COLO829 (cell line): ENCODE measurements at places on chromosomes 2 and 18.

DNA sequence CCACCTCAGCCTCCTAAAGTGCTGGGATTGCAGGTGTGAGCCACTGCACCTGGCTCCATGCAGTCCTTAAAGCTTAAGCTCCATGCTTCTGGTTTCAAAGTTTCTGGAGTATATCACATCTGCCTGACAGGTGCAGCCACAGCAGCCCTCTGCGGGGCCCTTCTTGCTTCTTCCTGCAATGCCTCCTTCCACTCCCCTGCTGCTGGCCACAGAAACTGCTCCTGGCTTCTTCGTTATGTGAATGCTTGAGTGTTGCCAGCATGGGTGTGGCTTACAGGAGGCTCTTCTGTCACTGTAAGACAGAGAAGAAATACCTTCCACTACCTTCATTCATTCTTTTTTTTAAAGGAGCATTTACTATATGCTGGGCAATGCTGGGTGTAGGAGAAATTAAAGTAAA lies 10.1 kb upstream of the CCBE1 start:
- no peak for DNase-seq

- DNase-seq: no peak
Measured at GRCh38 chr18:36680042-36680441, 148.8 kb downstream of the TPGS2 start.

GRCh38 chr2:191942739-191943103 lies 95.8 kb upstream of the CAVIN2 start:
- DNase-seq: no peak

GRCh38 chr2:24544456-24545115 lies 53.5 kb downstream of the NCOA1 start:
- DNase-seq: no peak

GRCh38 chr2:188797371-188797770 lies 176.8 kb upstream of the COL3A1 start:
- DNase-seq: no peak

- DNase-seq: no peak
Measured at GRCh38 chr2:33375054-33375453, 101.4 kb upstream of the RASGRP3 start.

DNA sequence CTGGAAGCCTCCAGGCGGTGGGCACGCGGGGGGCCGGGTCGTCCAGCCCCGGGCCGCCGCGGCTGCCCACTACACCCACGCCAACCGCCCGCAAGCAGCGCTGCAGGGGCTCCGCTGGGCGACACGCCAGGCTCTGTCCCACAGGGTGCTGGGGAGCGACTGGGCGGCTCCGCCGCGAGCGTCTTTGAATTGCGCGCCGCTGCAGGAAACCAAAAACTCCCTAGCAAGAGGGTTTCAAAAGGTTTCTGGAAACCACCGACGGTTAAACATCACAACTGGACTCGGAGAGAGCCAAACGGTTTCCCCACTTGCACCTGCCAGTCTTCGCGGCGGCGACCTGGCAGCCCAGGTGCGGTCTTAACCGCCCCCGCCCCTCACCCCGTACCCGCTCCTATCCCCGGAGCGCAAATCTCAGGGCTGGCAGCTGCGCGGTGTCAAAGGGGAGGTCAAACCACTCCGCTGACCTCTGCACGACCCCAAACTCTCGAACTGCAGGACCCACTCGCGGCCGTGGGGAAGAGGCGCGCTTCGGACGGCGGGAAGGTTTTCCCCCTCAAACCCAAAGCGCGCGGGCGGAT lies 1.0 kb downstream of the CXCR4 start:
- no peak for DNase-seq

- DNase-seq: no peak
Measured at GRCh38 chr2:40466935-40467572, 15.2 kb upstream of the SLC8A1 start.

- DNase-seq: peak; percentile 91
Measured at GRCh38 chr18:54149078-54149697, 75.3 kb downstream of the MBD2 start.

- no peak for DNase-seq
Measured at GRCh38 chr2:125296742-125297141, 1271.7 kb downstream of the CNTNAP5 start.

GRCh38 chr2:86263956-86264355 lies 64.7 kb downstream of the MRPL35 start:
- no peak for DNase-seq

DNA sequence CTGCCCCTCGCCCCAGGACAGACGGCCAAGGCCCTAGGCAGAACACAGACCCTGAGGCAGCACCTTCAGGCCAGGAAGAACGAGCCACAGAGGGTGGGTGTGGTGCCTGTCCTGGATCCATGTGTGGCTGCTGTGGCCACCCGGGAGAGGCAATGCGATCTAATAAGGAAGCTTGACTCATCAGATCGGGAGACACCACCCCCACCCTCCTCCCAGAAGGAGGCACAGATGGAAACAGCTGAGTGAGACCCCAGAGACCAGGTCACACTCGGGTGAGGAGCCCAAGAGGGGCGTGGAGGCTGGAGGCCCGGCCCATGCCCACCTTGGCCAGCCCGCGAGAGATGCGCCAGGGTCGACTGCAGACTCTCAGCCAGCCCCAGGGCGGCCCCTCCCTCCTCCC lies 20.3 kb downstream of the KCNG2 start:
- DNase-seq: no peak

GRCh38 chr2:178723786-178724346 lies 83.4 kb downstream of the TTN start:
- DNase-seq: no peak

GRCh38 chr2:11695576-11695975 lies 25.6 kb upstream of the NTSR2 start:
- DNase-seq: no peak

DNA sequence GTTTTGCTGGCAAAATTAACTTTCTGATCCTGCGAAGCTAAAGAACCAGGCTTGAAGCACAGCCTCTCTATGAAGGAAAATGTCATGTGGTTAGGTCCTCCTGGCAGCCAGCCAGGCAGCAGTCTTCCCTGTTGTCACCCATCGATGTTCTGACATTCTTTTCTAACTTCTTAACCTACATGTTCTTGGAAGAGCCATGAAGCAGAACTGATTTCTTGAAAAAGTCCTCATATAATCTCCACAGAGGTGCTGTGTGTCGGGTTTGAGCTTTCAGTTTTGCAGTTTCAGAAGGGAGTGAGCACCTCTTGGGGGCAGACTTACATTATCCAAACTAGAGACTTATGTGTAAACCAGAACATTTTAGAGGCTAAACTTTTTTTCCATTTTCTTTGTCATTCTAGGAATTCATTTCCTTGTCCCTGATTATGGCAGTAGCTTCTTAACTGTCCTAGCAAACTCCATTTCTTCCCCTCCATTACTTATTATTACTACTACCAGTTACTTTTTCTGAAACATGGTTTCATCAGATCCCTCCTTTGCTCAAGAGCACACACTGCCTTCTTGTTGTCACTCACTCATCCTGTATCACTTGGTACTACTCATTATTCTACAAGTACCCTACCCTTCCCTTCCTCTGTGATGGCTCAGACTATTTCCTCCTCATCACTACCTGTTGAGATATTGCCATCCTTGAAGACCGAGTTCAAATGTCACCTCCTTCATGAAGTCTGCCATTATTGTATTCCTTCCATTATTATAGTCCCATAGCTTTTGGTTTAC lies 31.1 kb downstream of the DOK1 start:
- DNase-seq: no peak

DNA sequence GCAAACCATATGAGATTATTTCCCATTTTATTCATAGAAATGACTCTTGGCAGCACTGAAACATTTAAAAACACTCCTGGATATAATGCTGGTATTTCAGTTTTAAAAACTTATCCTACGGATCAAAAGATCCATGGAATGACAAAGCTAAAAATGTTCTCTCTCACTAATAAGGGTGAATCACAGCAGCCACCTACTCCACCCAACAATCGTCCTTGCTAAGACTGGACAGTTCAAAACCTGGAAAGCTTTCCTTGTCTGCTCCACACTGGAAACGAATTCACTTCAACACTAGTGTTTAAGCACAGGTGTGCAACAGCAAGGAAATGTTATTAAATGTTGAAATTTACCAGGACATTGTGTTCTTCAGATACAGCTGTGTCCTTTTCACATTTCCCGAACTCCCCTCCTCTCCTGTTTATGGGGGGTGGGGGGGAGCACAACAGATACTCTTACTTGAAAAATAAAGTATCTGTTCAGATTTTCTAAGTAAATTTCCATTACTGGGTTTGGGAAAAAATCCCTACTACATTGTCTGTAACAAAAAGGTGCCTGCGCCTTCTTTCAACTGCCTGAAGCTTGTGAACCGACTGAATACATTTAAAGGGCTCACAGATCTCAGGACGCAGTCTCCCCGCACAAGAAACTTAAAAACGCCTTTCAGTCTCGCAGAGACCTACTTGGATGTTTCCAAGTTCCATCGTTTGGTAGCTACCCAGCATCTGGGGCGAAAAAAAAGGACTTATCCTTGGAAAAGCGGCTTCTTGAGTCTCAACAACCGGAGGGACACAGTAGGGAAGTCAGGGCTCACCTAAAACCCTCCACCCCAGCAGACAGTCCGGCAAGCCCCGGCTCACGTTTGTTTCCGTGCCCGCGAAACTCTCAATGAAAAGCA lies 1.3 kb downstream of the YWHAQ start:
- DNase-seq: no peak

- DNase-seq: no peak
Measured at GRCh38 chr2:20129331-20130159, 78.1 kb upstream of the LAPTM4A start.

DNA sequence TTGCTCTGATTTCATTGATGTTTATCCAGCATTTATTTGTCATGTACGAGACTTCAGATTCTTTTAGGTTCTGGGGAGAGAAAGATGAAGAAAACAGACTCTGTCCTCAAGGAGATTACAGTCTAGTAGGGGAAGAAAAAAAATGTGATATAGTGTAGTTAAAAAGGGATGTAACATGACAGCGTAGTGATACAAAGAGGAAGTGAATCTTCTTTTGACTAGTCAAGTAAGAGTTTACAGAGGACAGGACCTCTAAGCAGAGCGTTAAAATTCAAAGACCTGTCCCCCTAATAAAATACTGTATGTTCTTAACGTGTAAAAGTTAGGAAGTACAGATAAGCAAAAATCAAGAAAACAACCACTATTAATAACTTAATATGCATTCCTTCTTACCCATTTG lies 47.7 kb downstream of the NCOA1 start:
- no peak for DNase-seq
